ENCODE measurements at places on chromosomes 16 and 17.
A peak's percentile ranks its signal among the peaks of the same experiment; 100 is the strongest.

GRCh38 chr16:70659953-70660671 is 13.8 kb downstream of the IL34 start:
- no peak for DNase-seq

- no peak for DNase-seq
Measured at GRCh38 chr17:44844390-44844830, 3.3 kb upstream of the HIGD1B start.

DNA sequence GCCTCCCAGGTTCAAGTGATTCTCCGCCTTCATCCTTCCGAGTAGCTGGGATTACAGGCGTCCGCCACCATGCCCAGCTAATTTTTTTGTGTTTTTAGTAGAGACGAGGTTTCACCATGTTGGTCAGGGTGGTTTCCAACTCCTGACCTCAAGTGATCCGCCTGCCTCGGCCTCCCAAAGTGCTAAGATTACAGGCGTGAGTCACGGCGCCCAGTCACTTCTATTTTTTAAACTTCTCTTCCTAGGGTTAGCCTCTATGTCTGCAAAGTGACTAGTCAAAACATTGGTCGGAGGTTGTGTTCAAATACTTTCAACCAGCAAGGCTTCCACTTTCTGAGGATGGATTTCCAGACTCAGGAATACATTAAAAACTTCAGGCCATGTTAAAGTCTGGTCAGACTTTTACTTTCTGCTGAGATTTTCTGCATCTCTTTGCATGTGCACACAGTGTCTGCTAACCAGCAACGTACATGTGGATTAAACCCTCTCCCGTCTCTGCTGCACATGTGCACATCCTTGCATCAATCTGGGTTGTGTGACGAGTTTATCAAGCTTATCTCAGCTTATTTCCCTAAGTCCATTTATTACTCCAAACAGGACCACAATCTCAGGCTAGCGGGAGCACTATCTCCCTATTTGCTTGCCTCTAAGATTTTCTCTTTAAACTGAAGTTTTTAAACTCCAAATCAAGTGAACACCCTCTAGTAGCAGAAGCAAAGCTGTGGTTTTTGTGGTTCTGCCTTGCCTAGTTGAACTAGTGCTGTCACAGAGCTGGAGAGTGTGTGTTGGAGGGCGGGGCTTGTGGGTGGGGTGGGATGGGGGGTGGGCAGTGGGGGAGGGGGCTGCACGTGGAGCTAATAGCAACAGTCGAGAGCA is 525.2 kb upstream of the GOT2 start:
- peak; percentile 92 for DNase-seq

DNA sequence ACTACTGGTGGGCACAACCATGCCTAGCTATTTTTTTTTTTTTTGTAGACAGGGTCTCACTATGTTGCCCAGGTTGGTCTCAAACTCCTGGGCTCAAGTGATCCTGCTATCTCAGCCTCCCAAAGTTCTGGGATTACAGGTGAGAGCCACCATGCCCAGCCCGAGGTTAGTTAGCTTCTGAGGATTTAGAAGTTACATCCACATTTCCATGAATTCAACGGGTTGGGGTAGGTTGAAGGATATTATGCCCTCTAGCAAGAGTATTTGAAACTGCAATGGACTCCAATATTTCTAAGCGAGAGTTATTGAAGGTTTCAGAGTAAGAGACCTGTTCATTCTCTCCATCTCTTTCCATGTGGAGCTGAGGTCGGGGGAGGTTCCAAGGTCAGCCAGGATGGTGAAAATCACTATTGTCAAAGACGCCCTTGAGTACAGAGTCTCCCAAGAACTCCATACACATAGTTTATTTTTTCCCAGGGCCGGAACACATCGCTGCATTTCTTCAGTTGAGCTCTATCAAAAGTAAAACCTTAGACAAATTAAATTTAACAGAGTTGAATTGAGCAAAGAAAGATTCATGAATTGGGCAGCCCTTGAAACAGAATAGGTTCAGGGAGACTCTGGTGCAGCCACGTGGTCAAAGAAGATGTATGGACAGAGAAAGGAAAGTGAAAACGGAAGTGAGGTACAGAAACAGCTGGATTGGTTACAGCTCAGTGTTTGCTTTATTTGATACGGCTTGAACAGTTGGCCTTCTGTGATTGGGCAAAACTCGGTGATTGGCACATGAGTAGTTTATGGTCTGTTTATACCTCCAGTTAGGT is 19.0 kb upstream of the ITPRIPL2 start:
- DNase-seq: peak; percentile 90

- no peak for DNase-seq
Measured at GRCh38 chr17:27618417-27618816, 12.6 kb upstream of the LGALS9 start.

- DNase-seq: no peak
Measured at GRCh38 chr17:48625495-48626244, 488 bp downstream of the HOXB9 start.

DNA sequence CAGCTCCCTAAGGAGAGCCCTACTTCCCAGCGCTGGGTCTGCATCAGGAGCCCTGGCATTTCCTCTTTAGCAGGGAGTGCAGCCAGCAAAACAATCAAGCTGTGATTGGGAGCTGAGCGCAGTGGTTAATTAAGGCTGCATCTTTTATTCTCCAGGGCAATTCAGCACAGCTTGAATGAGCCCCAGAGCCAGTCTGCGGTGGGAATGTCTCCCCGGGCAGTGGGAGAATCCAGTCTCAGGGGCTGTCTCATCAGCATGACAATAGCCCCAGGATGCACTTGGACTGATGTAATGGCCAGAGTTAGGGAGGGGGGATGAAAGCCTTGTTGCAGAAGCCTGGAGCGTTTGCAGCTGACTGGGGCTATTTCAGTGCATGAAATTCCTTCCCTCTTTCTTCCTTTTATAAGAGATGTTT is 292.6 kb upstream of the SOX9 start:
- DNase-seq: no peak

GRCh38 chr17:71985111-71986039 is 135.4 kb upstream of the SOX9 start:
- no peak for DNase-seq

DNA sequence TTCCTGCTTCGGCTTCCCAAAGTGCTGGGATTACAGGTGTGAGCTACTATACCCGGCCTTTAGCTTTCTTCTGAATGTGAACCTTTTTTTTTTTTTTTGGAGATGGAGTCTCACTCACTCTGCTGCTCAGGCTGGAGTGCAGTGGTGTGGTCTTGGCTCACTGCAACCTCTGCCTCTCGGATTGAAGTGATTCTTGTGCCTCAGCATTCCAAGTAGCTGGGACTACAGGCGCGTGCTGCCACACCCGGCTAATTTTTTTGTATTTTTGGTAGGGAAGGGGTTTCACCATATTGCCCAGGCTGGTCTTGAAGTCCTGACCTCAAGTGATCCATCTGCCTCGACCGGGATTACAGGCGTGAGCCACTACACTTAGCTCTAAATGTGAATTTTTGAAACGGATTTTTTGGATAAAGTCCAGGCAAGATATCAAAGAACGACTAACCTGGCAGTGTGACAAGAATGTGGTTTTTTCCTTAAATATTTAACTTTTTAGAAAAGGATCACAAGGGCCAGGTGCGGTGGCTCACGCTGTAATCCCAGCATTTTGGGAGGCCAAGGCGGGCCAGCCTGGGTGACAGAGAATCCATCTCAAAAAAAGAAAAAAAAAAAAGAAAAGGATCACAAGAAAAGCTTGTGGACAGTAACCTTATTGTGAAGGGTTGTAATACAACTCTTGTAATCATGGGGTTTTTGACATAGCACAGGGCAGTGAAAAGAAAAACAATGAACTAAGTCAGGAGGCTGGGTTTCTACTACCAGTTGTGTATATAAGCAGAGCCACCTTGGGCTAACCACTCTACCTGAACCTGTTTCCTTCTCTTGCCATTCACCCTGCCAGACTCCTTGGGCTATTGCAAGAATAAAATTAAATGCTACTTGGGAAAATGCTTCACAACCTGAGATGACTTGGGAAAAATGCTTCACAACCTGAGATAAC is 6.2 kb downstream of the BRCA1 start:
- DNase-seq: no peak

DNA sequence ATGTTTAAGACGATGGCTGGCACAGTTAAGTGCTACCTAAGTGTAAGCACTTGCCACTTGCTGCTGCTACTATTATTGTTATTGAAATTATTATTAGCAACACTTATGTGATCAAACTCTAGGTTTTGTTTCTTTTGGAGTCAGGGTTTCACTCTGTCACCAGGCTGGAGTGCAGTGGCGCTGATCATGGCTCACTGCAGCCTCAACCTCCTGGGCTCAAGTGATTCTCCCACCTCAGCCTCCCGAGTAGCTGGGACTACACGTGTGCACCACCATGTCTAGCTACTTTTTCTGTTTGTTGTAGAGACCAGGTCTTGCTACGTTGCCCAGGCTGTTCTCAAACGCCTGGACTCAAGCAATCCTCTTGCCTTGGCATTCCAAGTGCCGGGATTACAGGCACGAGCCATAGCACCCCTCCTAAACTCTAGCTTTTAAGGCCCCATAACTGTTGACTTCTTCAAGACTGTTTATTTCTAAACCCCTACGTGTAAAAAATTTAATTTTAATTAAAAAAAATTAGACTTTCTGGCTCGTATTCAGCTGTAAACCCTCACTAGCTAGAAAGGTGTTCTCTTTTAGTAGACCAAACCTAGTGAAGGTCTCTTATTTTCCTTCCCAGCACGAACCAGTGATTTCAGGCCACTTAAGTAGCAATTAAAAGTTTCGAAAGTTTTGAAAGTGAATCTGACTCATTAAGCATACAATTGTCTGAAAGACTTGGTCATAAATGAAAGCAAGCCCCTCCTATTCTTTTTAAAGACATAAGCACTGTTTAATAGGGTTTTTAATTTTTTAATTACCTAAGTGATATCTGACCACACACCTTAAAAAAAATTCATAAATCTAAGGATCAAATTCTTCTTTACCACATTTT is 11.7 kb upstream of the SCNN1B start:
- peak; percentile 23 for DNase-seq

Measured in MV-4-11 (cell line).